ENCODE measurements at places on chromosomes 2 and 18. TPM values are rescaled to one million over a fixed set of nuclear protein-coding genes. Genes with fewer than 3 reads are reported as not detected.

- DNase-seq = no peak
These were observed 88.7 kb downstream of the ASB1 start for GRCh38 chr2:238515377-238515776.

- no peak for DNase-seq
These were observed 1.3 kb downstream of the LRRTM1 start for GRCh38 chr2:80303006-80303908.

- no peak for DNase-seq
These were observed 671.0 kb upstream of the SOX11 start for GRCh38 chr2:5021136-5021535.

DNA sequence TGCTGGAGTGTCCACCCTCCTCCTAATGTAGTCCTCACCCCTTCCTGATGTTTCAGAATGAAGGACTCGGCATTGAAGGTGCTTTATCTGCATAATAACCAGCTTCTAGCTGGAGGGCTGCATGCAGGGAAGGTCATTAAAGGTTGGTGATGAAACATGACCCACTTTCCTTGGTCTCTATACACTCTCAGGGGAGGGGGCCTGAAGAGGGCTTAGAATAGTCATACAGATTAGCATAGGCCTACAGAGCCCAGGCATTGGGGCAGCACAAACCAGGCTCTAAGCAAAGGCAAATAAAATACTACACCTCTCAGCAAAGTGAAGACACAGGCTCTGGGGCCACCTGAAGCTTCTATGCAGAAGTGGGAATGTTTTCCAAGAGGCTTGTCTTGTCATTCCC lies 1.8 kb downstream of the IL36RN start:
- no peak for DNase-seq

DNA sequence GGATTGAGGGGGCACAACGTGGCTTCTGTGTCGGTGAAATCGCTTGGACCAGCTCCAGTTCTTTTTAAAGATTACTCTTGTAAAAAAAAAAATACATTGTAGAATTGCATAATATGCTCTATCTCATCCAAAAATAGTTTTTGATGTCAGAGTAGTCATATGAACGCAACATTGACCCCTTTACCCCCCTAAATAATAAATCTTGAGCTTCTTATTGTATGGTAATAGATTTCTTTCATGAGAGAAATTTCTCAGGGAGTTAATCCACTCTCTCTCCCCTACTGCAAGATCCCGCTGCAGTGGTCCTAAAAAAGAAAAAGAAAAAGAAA lies 50.2 kb upstream of the PAIP2B start:
- no peak for DNase-seq

- DNase-seq = no peak
These were observed 51.5 kb upstream of the CNGA3 start for GRCh38 chr2:98294711-98295110.

DNA sequence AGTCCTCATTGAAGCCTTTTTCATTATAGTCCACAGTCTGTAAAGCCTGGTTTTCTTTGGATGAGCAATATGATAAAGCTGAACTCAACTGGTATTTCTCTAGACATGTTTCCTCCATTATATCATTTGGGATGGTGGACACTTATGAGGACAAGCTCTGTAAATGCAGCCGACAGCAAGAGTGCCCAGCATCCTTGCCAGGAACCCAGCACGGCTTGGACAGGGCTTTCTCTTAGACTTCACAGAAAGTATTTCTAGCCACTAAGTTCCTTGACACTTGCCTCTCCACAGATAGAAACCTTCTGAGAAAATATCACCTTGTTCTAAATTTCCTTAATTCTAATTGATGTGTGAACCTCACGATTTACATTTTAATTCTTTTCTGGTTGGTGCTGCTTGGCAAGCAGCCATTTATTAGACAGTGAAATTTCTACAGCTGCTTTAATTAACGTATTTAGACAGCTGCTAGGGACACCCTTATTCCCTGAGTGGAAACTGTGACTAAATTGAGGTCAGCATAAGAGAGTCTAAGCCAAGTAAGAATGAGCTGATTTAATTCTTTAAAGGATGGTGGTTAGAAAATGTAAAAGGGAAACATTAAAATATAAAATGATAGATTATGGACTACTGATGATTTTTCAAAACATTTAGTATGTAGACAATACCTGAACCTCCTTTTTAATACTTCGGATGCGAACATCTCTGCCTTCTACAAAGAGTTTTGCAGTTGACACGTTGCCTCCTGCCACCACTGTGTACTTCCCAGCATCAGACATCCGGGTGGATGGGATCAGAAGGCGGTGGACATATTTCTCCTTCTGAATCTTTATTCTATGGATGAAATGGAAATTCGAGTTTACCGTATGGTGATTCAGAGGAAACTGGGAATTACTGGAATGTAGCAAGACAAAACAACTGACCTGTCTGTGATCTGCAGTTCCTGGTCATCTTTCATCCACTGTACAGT lies 39.8 kb downstream of the TTN start:
- DNase-seq = no peak

GRCh38 chr2:105640246-105640645 lies 104.5 kb upstream of the NCK2 start:
- DNase-seq = no peak

GRCh38 chr18:4524096-4524495 lies 69.0 kb upstream of the DLGAP1 start:
- DNase-seq = no peak

GRCh38 chr2:236776695-236777251 lies 207.1 kb downstream of the ACKR3 start:
- peak; percentile 81 for DNase-seq

- DNase-seq = no peak
These were observed 39.8 kb downstream of the SLC66A2 start for GRCh38 chr18:79911344-79912270.

Gene TNFAIP6
- total RNA-seq = 1.5 TPM

Gene MAP3K19
- total RNA-seq = not detected

Gene CIB4
- not detected for total RNA-seq

Gene MRPL19
- total RNA-seq = 67.9 TPM

Gene GPR55
- 0.87 TPM for total RNA-seq

Gene C2orf80
- total RNA-seq = not detected

Gene RNF125
- total RNA-seq = 0.29 TPM
